Left ventricle myocardium inferior (tissue), 1 donor: ENCODE measurements at places on chromosomes 1 and 21. TPM values are rescaled to one million over a fixed set of nuclear protein-coding genes. Genes with fewer than 3 reads are reported as not detected.

SLC45A3 gene
- 5.2 TPM for total RNA-seq

IL19 gene
- not detected for total RNA-seq

DNA sequence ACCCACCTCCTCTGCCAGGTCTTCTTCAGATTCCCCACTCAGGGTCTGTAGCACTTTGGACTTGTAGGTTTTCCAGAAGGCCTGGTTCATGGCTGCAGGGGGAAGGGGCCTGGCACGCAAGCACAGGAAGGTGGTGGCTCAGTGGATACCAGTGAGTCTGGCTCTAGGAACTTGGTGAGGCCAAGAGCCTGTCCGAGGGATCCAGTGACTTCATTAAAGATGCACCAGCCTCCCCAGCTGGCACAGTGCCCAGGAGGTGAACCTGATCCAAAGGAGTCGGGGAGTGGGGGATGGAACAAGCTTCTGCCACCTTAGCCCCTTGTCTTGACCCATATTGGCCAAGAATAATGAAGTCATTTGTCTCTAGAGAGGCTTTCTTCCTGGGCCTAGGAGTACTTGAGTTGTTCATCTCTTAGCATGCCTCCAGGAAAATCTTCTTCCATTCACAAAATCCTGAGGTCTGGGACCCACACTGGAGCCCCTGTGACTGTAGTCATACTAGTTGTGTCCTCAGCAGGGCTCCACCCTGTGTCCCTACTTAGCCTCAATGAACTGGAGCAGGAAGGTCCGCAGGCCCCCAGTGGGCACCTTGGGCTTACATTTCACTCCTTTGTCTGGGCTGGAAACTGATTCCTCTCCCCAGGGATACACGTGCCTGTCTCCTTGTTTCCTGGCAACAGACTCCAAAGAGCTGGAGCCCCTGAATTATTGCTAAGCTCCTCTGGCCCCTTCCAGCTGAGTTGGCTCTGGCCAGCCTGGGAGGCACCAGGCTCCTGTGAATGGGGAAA, at the start of gene C1orf232:
Gene C1orf232 (minus strand): TSS at position 554 of the 788 bp plus-strand sequence. CDS start 464 bp downstream, at position 90.
- H3K27ac ChIP-seq: peak within 1 kb of the TSS; percentile 83
- peak within 1 kb of the TSS; percentile 94 for H3K4me3 ChIP-seq
- no peak for DNase-seq
- H3K4me1 ChIP-seq: peaks cover 45% of the 10 kb centered on the region
- H3K27me3 ChIP-seq: no peaks in the 10 kb centered on the region

GRCh38 chr1:150227228-150227627, 8.7 kb downstream of the ANP32E start:
- no peak overlapping the region for H3K4me3 ChIP-seq
- H3K36me3 ChIP-seq: peaks cover 76% of the 10 kb centered on the region
- no peak for DNase-seq
- no peak overlapping the region for H3K27ac ChIP-seq
- no peaks in the 10 kb centered on the region for H3K4me1 ChIP-seq
- no peaks in the 10 kb centered on the region for H3K27me3 ChIP-seq

DNA sequence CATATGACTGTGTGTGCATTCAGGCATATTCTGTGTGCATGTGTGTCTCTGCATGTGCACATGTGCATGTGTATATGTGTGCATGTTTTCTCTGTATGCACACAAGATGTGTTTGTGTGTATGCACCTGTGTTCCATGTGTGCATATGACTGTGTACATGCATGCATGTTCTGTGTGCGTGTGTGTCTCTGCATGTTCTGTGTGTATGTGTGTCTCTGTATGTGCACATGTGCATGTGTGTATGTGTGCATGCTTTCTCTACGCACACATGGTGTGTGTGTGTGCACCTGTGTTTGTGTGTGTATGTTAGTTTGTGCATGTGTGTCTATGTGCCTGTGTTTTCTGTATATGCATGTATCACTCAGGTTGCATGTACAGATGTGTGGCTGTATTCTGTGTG, 42.3 kb downstream of the AJAP1 start:
- H3K27ac ChIP-seq: no peak overlapping the region
- H3K4me3 ChIP-seq: no peak overlapping the region
- no peak for DNase-seq
- H3K27me3 ChIP-seq: peaks cover 86% of the 10 kb centered on the region

DNA sequence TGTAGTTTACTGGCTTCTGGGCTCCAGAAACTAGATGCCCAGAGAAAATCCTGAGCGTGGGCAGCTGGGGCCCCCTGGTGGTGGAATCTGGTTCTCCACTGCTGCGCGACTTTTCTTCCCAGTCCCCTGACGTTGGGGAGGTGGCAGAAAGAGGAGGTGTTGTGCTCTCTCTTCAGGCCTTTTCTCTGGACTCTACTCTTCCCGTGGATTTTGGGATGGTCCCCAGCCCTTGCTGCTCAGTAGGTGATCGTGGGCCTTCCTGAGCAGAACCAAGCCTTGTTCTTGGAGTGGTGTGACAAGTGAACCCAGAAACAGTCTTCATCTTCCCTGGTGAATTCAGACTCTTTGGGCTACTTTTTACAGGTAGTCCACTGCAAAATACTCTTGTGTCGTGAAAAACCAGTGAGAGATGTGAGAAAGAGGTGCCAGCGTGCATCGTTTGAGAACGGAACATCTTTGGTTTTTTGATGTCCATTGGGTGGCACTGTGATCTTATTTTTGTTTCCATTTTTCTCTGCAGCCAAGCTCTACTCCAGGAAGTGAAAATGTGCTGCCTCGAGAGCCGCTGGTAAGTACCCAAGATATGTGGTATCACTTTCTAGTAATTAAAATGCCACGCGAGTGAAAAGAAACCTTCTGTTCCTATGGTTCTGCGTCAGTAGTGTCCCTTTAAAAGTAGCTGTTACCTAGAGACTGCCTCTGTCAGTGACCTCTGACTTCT, 20.2 kb downstream of the PEX14 start:
- peaks cover 33% of the 10 kb centered on the region for H3K4me1 ChIP-seq
- DNase-seq: peak; percentile 71
- H3K36me3 ChIP-seq: peaks cover 7% of the 10 kb centered on the region
- H3K27ac ChIP-seq: peak overlapping the region; percentile 70

DNA sequence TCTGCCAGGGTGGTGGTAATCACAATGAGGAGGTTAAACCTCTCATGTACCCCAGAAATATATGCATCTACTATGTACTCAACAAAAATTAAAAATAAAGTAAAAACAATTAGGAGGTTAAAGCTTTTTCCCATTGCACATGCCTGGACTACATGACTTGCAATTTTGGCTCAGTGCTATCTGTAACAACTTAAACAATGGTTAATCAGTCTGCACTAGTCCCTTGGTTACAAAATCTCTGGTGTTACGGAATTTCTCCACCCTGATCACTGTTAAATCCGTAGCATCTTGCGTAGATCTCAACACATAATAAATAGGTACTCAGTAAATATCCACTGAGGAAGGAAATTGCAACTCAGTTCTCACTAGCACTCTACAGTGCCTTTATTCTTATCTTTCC, 66.5 kb downstream of the SDCCAG8 start:
- H3K27ac ChIP-seq: no peak overlapping the region
- H3K4me3 ChIP-seq: no peak overlapping the region
- H3K27me3 ChIP-seq: no peaks in the 10 kb centered on the region
- no peak for DNase-seq
- H3K4me1 ChIP-seq: no peaks in the 10 kb centered on the region

- peaks cover 8% of the 10 kb centered on the region for H3K36me3 ChIP-seq
- H3K4me3 ChIP-seq: no peak overlapping the region
- peaks cover 20% of the 10 kb centered on the region for H3K4me1 ChIP-seq
- DNase-seq: no peak
- H3K27ac ChIP-seq: no peak overlapping the region
- H3K27me3 ChIP-seq: no peaks in the 10 kb centered on the region
These were observed 52.7 kb downstream of the PKN2 start for GRCh38 chr1:88736633-88737248.

DNA sequence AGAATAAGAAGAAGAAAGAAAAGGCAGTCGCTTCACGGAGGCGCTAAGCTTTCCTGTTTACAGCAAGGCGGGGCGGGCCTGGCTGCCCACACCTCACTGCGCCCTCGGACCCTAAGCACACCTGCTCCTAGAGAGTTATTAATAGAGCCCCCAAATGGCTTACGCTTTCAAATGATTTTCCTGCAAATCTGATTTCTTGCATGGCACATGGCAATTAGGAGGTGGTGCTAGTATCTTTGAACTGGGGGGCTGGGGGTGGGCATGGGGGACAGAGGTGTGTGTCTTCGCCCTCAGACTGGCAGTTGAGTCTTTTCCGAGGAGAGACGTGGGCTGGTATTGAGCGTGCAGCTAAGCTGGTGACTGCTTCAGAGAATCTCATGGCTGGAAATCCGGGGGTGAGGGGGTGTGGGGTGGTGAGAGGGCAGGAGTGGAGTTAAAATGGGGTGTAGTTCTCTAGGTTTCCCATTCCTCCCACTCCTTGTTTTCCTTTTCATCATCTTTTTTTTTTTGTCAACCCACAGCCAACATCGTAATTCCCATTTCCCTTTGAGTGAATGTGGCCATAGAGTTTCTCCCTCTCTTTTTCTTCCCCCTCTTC, 1.3 kb downstream of the S1PR1 start:
- peaks cover 11% of the 10 kb centered on the region for H3K36me3 ChIP-seq
- no peak for DNase-seq
- peak overlapping the region; percentile 98 for H3K27ac ChIP-seq
- H3K27me3 ChIP-seq: no peaks in the 10 kb centered on the region
- H3K4me1 ChIP-seq: peaks cover 81% of the 10 kb centered on the region
- peak overlapping the region; percentile 83 for H3K4me3 ChIP-seq

GRCh38 chr21:46334351-46335140, 10.6 kb downstream of the PCNT start:
- no peak overlapping the region for H3K4me3 ChIP-seq
- H3K4me1 ChIP-seq: no peaks in the 10 kb centered on the region
- H3K27ac ChIP-seq: no peak overlapping the region
- H3K27me3 ChIP-seq: no peaks in the 10 kb centered on the region
- H3K36me3 ChIP-seq: peaks cover 63% of the 10 kb centered on the region
